ENCODE measurements at places on chromosomes 3 and 15.

DNA sequence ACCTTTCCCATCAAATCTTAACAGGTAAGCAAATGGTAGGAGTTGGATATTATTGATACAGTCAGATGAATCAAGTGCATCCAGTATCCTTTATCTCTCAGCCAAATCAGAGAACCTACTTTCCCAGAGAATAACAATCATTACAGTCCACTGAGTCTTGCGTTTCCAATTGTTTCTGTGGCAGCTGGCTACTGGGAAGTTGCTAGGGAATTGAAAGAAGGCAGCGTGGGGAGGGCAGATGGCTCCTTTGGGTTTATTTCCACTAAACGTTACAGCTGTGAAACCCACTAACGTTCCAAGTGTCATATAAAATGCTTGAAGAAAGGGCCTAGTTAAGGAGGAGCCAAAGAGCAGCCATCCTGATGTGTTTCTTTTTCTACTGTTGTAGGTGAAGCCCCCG lies 78.4 kb downstream of the WDR72 start:
- DNase-seq, result no peak

DNA sequence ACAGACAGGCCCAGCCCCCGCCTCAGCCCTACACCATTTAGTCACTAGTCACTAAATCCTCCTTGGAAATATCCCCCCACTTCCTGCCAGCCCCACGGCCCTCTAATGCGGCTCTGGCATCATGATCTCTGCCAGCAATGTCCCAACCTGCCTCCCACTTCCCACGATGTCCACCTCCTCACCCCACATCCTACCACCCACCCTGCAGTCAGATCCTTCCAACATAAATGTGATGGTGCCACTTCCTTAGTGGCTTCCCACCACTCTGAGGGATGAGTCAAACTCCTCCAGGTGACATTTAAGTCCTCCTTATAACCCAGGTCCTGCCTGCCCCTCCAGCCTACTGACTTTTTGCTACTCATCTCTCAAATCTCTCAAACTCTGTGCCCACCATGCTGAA lies 167.5 kb downstream of the SHQ1 start:
- DNase-seq, result no peak

- DNase-seq, result no peak
Observed at GRCh38 chr3:160806094-160806493, 50.1 kb downstream of the PPM1L start.

GRCh38 chr15:65981837-65982626 lies 112.7 kb downstream of the RAB11A start:
- DNase-seq, result no peak

GRCh38 chr3:183586477-183586876 lies 31.0 kb upstream of the KLHL6 start:
- DNase-seq, result no peak

- no peak for DNase-seq
Observed at GRCh38 chr3:185716436-185717108, 108.3 kb downstream of the IGF2BP2 start.

DNA sequence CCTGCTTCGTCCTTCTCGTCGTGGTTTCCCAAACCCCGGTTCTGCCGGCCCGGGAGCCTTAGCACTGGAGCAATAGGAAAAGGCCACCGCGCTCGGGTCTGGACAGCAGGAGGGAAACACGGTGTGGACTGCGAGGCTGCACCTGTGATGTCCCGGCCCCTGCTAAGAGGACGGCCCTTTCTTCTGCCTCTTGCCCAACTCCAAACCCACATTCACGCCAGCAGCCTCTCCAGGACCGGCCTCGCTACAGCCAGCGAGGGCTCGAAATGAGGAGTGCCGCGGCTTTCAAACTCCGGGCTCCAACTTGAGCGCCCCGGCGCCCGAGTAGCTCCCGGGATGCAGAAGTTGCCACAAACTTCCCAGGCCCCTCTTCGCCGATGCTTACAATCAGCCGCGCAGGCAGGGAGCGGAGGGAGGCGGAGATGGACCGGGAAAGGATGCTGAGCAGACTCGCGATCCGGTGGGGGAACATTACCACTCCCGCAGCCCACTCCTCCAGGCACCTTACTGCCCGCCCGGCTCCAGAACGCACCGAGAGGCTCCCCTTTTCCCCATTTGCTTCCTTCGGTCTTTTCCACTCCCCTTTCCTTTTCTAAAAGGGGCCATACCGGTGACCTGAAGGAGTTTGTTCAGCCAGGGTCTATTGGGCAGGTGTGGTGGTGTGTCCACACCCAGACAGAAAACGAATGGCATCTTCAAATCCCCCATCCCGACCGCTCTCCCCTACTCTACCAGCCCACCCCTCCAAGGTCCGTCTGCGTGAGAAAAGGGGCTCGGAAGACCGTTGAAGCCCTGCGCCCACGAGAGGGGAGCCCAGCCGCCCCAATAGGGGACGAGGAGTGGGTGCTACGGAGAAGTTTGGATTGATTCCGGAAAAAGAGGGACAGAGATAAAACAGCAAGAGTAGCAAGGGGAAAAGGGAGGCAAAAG lies 18.8 kb upstream of the SATB1 start:
- DNase-seq, result peak; percentile 3

DNA sequence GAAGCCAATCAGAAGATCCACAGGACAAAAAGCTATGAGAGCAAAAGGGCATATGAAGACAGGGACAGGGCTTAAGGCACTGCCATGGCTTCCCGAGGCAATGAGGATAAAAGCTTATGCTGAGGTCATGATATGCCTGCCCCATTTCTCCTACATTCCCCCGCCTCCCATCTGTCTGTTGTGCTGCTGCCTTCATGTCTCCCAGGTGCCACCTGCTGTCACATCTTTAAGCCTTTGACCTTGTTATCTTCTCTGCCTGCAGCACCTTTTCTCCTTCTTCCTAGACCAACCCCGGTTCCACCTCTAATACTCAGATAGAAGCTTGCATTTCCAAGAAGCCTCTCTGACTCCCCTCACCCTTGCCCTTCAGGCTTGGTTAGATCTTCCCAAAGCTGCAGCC lies 213.8 kb downstream of the ARRDC4 start:
- DNase-seq, result peak; percentile 56

- no peak for DNase-seq
Observed at GRCh38 chr3:84194029-84194428, 764.8 kb upstream of the CADM2 start.

DNA sequence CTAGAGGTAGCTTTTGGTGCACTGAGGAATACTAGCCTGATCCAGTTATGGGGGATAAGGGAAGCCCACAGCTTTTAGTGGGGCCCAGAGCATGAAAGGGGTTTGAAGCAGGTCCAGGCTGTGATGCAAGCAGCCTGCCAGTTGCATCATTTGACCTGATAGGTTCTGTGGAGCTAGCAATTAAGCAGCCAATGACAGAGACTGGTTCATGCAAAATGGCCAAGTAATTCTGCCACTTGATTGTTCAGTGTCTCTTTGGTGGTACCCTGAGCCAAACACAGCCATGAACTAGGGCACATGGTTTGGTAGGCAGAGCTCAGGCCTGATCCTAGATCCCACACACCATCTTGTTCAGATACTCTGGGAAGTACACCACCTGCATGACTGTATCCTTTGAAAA lies 91.0 kb upstream of the PRR23C start:
- DNase-seq, result no peak

GRCh38 chr3:149145974-149146373 lies 16.5 kb downstream of the HPS3 start:
- DNase-seq, result peak; percentile 3

DNA sequence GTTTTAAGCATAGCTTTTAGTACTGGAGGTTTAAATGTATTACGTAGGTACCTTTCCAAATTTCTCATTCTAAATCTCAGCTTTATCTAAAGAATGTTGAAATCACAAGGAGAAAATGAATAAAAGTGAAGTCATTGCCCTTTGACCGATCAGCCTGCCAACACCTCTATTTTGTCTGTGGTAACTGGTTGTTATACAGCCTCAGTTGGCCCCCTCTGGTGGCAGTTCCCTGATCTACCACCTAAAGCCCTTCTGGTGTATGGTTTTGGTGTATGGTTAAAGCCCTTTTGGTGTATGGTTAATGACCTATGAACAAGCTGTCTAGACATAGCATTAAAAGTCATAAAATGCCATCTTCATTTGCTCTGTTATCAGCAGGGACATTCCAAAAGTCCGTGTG lies 378.2 kb upstream of the AZI2 start:
- peak; percentile 24 for DNase-seq

DNA sequence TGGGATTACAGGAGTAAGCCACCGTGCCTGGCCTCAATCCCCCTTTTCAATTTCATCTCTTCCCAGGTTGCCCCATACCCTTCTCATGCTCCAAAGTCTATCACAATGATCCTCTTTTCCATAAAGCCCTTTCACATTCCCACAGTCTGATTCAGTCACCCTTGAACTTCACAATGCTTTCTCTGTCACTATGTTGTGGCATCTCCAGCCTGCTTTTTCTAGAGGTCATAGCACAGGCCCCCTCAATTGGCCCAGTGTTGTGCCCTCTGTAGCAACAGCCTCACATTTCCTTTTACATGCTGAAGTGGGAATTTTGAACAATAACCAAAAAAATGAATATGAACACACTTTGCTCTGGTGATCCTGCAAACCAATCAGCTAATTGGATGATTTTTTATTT lies 21.5 kb downstream of the DRD3 start:
- DNase-seq, result no peak

- no peak for DNase-seq
Observed at GRCh38 chr3:177473184-177473583, 275.9 kb upstream of the TBL1XR1 start.

Measured in EH (cell line).